ENCODE measurements at places on chromosomes 7 and 10. TPM values are rescaled to one million over a fixed set of nuclear protein-coding genes. Genes with fewer than 3 reads are reported as not detected.

Gene IGF2BP3
- not detected for total RNA-seq

Gene OR2A12
- not detected for total RNA-seq

Gene ATP6V1F
- total RNA-seq: 104 TPM

DNA sequence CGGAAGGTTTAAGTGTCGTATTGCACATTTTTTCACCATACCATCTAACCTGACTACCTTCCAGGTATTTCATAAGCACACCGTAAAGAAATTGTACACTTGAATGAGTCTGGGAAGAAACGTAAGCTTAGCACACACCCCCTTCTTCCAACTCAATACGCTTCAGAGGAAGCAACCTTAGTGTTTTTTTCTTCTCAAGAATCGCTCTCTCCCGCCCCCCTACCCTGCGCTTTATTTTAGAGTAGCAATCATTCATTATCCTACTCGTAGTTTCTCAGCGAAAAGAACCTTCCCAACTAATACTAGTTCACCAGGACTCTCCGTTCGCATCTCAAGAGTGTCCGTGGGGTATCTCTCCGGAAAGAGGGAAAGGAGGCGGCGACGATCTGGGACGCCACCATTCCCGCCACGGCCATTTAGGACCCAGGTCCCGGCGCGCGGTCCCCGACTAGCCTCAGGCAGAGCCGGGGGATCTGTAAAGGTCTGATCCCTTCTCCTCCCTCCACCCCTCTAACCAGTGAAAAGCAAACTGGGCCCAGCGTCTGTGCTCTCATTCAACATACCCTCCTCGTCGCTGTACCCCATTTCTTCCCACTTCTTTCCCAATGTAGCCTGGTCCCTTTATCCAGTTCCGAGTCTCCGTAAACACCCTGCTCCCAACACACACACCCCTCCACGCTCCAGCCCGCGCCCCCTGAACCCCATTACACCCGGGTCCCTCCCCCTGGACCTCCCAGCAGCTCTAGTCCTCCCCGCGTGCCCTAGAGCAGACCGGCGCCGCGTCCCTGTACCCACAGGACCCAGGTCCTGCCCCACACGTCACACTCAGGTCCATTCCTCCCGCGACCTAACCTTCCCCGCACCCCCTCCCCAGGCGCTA, 16.0 kb downstream of the MYOZ1 start:
- H3K27ac ChIP-seq: peak overlapping the region; percentile 82
- no peaks in the 10 kb centered on the region for H3K27me3 ChIP-seq
- H3K4me1 ChIP-seq: peaks cover 15% of the 10 kb centered on the region
- no peaks in the 10 kb centered on the region for H3K36me3 ChIP-seq
- H3K4me3 ChIP-seq: peak overlapping the region; percentile 72
- DNase-seq: no peak

- H3K36me3 ChIP-seq: no peaks in the 10 kb centered on the region
- no peak overlapping the region for H3K4me3 ChIP-seq
- H3K27me3 ChIP-seq: no peaks in the 10 kb centered on the region
Measured at GRCh38 chr10:97090035-97090434, 95.7 kb downstream of the SLIT1 start.

- H3K27ac ChIP-seq: no peak overlapping the region
- no peaks in the 10 kb centered on the region for H3K4me1 ChIP-seq
- DNase-seq: no peak
- H3K27me3 ChIP-seq: no peaks in the 10 kb centered on the region
- H3K36me3 ChIP-seq: no peaks in the 10 kb centered on the region
- H3K4me3 ChIP-seq: no peak overlapping the region
Measured at GRCh38 chr7:125845686-125846085, 916.1 kb upstream of the POT1 start.

DNA sequence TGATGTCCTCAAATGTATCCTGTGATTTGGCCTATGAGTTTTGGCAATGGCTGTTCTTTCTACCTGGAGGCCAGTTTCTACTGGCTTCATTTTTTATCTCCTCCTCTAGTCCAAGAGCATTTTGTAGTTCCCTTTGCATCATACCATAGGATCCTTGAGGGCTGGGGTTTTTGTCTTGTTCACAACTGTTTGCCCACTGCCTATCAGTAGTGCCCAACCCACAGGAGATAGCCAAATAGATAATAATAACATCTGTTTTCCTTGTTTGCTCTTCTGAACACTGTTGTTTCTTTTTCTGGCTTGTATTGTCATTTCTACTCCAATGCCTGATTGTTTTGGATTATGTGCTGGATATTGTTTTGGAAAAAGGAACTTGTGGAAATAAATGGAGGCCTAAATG, 3.4 kb downstream of the CDK1 start:
- no peaks in the 10 kb centered on the region for H3K27me3 ChIP-seq
- peaks cover 6% of the 10 kb centered on the region for H3K4me1 ChIP-seq
- no peak for DNase-seq
- no peak overlapping the region for H3K4me3 ChIP-seq
- no peak overlapping the region for H3K27ac ChIP-seq

Gene TRUB1
- total RNA-seq: 9.1 TPM

- no peak overlapping the region for H3K27ac ChIP-seq
- H3K36me3 ChIP-seq: no peaks in the 10 kb centered on the region
- H3K4me1 ChIP-seq: no peaks in the 10 kb centered on the region
- no peak overlapping the region for H3K4me3 ChIP-seq
Measured at GRCh38 chr10:59587083-59587755, 122.4 kb downstream of the SLC16A9 start.

Gene SFTPA1
- not detected for total RNA-seq

Gene AKR1C1
- 88.6 TPM for total RNA-seq

Gene TFPI2
- total RNA-seq: 1.9 TPM

GRCh38 chr7:52715701-52716100, 319.7 kb upstream of the POM121L12 start:
- H3K4me1 ChIP-seq: no peaks in the 10 kb centered on the region
- H3K27ac ChIP-seq: no peak overlapping the region
- H3K4me3 ChIP-seq: no peak overlapping the region
- H3K27me3 ChIP-seq: no peaks in the 10 kb centered on the region
- no peaks in the 10 kb centered on the region for H3K36me3 ChIP-seq

DNA sequence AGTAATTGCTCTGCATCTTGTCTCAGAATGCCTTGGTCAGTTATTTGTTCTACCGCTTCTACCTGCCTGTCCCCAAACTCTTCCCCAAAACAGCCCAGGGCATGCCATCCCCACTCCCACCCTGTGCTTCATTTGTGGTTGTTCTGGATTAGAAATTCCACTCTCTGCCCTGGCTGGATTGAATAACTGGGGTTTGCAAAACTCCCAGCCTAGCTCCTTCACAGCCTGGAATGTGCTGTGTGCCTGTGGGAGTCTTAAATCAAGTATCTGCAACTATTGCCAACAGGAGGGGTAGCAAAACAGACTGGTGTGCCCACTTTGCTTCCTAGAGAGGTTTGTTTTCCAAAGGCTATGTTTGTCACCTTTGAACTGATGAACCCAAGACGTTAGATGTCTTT, 24.2 kb downstream of the TSPAN15 start:
- H3K27ac ChIP-seq: peak overlapping the region; percentile 89
- peaks cover 62% of the 10 kb centered on the region for H3K4me1 ChIP-seq
- no peak for DNase-seq
- H3K4me3 ChIP-seq: no peak overlapping the region
- H3K36me3 ChIP-seq: no peaks in the 10 kb centered on the region

- H3K4me3 ChIP-seq: peak overlapping the region; percentile 59
- H3K27me3 ChIP-seq: no peaks in the 10 kb centered on the region
- peak overlapping the region; percentile 88 for H3K27ac ChIP-seq
- no peak for DNase-seq
- no peaks in the 10 kb centered on the region for H3K36me3 ChIP-seq
Measured at GRCh38 chr10:95755511-95756004, 405 bp upstream of the ENTPD1 start.

DNA sequence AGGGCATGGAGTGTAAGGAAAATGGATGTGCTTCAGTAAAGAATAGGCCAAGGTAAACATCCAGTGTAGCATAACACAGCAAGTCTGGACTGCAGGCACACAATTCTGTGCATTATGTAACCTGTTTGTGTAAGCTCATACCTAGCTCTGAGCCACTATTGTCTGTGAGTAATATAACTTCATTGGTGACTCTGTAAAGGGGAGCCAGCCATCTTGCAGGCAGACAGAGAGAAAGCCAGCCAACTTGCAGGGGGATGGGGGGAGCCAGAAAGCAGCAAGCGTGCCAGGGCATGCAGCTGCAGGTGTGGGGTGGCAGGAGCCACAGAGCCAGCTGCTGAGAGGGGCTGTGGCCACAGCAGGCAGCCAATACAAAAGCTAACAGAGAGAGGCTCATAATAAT, 449.2 kb downstream of the IPMK start:
- H3K4me1 ChIP-seq: no peaks in the 10 kb centered on the region
- no peaks in the 10 kb centered on the region for H3K27me3 ChIP-seq
- DNase-seq: no peak
- H3K4me3 ChIP-seq: no peak overlapping the region

Gene CCDC136
- 32.0 TPM for total RNA-seq

DNA sequence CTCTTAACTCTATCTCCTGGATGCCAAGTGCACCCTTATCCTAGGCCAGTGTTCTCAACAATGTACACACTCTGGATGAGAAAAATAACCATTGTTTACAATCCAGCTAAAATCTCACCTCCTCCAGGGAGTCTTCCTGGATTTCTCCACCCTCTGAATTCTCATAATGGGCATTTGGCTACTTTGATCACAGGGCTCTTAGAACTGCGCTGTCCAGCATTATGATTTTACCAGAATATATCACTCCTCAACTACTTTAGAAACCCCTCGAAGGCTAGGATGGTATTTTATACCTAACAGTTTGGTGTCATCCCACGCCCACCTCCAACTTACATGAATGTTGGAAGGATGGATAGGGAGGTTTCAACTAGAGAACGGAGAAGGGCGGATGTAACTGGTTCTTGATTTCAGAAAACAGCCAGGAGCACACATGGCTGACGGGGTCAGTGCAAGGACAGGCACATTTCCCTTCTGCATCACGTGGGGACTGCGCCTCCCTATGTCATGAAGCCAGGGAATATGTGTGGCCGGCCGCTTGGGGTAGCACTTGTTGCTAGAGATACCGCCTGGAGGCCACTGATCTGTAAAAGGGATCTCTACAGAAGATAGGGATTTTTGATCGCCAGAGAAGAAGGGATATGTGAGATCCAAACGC, 1.2 kb upstream of the ATP6V0E2 start:
- H3K27ac ChIP-seq: peak overlapping the region; percentile 93
- peak; percentile 97 for DNase-seq
- H3K27me3 ChIP-seq: no peaks in the 10 kb centered on the region
- peaks cover 23% of the 10 kb centered on the region for H3K4me1 ChIP-seq
- H3K36me3 ChIP-seq: no peaks in the 10 kb centered on the region

DNA sequence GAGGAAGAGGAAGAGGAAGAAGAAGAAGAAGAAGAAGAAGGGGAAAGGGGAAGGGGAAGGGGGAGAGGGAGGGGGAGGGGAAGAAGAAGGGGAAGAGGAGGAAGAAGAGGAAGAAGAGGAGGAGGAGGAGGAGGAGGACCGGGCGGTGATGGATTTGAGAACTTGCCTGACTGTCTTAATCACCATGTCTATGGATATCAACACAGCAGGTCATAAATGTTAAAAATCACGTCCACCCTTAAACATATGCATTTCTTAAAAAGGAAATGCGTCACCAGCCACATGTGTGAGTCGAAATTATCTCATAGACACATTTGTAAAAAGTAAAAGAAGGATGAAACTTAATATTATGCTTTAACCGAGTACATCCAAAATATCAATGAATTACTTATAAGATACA, 42.1 kb upstream of the INSIG1 start:
- H3K4me3 ChIP-seq: no peak overlapping the region
- no peak for DNase-seq
- peaks cover 18% of the 10 kb centered on the region for H3K4me1 ChIP-seq
- no peaks in the 10 kb centered on the region for H3K36me3 ChIP-seq

Gene NUB1
- 53.2 TPM for total RNA-seq

Gene COL1A2
- total RNA-seq: 697 TPM

Gene MOGAT3
- total RNA-seq: not detected

DNA sequence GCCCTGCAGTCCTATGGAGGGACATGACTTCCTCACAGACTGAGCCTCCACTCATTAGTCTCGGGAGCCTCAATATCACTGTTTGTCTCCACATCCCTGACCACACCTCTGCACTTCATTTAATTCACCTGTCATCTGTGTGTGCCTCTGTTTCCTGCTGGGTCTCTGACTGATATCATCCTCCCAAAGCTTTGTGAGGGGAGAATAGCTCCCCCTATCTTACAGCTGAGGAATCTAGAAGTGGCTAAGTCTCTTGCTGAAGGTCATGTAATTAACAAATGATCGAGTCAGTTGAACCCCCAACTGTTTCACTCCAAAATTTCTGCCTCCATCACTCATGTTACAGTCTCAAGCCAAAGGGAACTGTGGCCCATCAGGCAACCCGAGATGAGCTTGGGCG, 5.5 kb upstream of the CPXM2 start:
- H3K36me3 ChIP-seq: no peaks in the 10 kb centered on the region
- DNase-seq: no peak
- no peak overlapping the region for H3K4me3 ChIP-seq
- no peaks in the 10 kb centered on the region for H3K27me3 ChIP-seq
- peaks cover 34% of the 10 kb centered on the region for H3K4me1 ChIP-seq

Gene RBM20
- 5.5 TPM for total RNA-seq

GRCh38 chr10:90319188-90319914, 538.5 kb downstream of the HTR7 start:
- no peak for DNase-seq
- no peaks in the 10 kb centered on the region for H3K27me3 ChIP-seq
- H3K4me1 ChIP-seq: no peaks in the 10 kb centered on the region
- H3K36me3 ChIP-seq: no peaks in the 10 kb centered on the region

Measured in esophagus muscularis mucosa (tissue), 4 donors.